ENCODE measurements at places on chromosomes 3 and 15.
A peak's percentile ranks its signal among the peaks of the same experiment; 100 is the strongest.

DNA sequence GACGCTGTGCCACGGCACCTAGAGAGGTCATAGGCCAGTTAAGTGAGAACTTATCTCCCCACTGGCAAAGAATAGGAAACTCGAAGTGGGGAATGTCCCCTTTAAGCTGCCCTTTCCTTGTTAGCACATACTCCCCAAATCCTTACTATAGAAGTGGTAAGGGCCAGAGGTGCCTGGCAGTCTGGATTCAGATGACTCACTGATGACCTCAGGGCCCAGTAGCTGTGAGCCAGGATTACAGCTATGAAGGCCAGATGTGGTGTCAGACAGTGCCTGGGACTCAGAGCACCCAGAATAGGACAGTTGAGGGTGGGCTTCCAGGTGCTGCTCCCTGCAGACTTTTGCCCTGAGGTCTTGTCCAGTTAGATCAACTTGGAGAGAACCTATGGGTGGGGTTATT is 37.7 kb downstream of the PDIA5 start:
- DNase-seq, result no peak

GRCh38 chr15:81950841-81951414 is 94.9 kb downstream of the MEX3B start:
- no peak for DNase-seq

DNA sequence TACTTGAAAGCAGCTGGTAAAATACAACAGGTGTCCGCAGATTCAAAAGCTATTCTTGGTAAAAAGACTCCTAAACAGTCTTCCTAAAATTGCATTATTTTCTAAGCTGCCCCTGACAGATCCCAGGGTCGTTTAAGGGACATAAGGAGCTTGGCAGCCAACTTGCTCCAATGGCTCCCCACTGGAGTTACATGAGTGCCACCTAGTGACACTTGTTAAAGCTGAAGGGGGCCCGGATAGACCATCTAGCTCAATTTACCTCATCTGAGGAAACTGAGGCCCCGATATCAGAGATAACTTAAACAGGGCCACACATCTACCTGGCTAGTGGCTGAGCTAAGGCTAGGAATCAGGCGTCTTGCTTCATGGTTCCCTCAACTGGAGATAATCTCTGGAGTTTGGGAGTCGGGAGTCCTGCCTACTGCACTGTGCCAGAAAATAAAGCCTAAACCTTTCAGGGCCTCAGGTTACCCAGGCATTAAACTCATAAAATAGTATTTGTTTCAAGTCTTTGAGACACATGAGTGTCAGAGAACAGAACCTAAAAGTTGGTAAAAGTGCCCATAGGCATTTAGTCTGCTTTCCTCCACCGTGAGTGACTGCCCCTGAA is 6.5 kb upstream of the TBC1D23 start:
- peak; percentile 7 for DNase-seq

- no peak for DNase-seq
Measured at GRCh38 chr15:89785774-89786140, 9.6 kb downstream of the MESP2 start.

- DNase-seq, result no peak
Measured at GRCh38 chr3:114697401-114697800, 403.6 kb downstream of the TIGIT start.

DNA sequence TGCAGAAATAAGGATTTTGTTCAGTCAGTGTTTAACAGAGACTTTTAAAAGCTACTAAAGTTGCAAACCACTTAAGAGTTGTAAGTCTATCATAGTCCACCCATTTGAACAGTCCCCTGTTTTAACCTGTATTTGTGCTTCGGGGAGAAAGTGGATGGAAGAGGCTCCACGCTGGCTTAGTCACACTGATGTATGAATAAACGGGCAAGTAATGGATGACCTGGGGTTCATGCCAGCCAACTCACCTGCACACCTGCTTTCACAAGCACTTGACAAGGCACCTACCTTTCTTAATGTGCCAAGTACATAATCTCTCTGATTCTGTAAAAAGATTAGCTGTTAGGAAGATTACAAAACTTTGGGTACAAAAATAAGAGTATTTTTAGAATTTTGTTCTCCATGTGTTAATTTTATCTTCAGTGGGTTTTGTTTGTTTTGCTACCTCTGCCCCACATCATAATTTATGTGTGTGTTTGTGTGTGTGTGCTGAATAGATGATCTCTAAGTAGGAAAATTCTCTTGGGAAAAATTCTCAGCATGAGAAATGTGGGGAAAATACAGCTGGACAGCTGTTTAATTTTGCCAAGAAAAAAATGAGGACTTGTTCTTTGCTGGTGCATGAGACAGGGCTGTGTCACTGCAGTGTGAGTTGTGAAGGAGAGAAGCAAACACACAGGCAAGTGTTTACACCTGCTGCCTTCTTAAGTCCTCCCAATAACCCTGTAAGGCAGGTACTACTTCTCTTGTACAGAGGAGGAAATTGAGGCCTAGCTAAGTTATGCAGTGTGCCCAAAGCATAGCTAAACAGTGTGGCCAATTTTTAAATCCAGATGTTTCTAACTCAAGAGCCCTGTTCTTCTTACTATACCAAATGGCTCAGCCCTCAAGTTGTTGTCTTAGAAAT is 181.2 kb upstream of the IL12A start:
- DNase-seq, result no peak

DNA sequence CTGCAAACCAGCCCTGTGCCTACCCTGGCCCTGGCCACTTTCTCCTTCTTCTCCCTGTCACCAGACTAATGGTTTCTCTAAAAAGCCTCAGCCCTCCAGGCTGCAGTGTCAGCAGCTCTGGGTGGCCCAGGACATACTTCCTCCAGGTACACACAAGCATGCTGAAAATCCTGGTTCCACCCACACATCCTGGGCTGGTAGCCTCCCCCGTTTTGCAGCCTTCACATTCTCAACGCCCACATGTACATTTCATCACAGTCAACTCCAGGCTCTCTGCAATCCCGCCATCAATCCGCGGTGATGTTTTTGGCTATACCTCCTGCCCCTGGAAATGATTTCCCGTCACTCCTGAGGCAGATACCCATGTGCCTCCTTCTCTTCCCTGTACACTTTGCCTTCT is 59.4 kb downstream of the MAGEF1 start:
- no peak for DNase-seq

- DNase-seq, result no peak
Measured at GRCh38 chr3:146374146-146374545, 95.2 kb downstream of the PLSCR2 start.

- DNase-seq, result no peak
Measured at GRCh38 chr3:35929158-35929557, 289.8 kb downstream of the ARPP21 start.

DNA sequence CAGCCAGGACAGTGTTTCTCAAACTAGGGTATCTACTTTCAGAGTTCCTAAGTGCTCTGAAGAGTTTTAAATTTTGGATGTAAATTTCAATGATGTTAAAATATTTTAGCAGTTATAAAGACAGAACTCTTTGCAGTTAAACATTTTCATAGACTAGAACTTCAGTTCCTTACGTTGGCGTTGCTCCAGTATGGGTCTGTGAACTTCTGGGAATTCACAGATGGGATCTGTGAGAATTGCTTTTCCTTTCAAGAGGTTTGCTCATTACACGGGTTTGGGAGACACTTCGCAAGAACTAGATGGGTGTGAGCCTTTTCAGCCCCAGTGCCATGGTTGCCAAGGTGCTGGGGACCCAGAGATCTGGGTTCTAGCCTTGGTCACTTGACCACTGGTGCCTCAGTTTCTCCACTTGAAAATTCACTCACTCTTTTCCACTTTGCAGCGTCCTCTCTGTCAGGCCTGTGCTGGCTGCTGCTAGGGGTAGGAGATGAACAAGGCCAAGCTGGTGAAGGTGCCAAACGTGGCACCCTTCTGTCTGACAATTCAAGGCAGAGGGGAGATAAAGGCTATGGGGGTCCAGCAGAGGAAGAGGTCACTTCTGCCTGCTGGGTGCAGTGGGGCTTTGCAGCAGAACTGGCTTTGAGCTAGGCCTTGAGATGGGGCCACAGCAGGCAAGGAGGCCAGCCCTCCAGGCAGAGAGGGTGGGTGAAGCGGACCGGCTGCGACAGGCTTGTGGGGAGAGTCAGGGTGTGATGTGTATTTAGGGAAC is 48.1 kb downstream of the EPHB3 start:
- DNase-seq, result no peak

GRCh38 chr3:191136347-191136746 is 62.7 kb upstream of the OSTN start:
- DNase-seq, result no peak

GRCh38 chr3:14453876-14454638 is 51.7 kb downstream of the SLC6A6 start:
- DNase-seq, result no peak

DNA sequence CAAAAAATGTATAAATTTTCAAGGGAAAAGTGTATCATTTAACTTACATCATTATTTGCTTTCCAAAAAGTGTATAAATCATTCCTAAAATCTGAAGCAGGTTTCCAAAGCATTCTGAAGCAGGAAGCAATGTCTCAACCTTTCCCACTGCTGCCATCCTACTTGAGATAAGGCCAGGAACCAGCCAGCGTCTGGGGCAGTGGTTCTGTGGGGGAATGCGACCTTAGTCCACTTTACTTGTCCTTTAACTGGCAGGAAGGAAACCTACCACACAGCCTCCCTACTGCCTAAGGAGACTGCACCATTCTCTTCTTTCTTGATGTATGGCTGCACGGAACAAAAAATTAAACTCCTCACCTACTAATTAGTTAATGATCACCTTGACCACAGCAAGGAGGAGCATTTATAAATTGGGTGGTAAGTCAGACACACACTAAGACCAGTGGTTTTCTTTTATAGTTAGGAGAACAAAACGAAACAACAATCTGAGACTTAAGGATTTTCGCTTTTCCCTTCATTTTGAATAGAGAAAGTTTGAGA is 3.7 kb downstream of the SORD start:
- DNase-seq, result no peak

DNA sequence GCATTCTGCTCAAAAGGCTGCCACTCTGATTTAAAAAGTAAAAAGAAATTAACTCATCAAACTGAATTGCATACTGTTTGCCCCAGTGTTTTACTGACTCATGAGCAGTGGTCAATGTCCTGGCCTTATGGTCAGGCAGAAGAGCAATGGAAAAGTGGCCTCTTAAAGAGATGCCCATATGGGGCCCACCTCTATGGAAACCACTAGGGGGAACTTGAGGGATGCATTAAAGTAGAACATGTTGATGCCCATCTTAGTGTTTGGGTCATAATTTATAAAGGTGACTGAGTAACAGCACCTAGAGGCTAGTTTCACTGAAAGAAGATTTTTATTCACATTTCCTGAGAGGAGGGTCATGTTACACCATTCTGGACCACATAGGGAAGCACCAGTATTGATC is 66.5 kb upstream of the RNU6-1 start:
- DNase-seq, result no peak

- no peak for DNase-seq
Measured at GRCh38 chr3:190001426-190001825, 119.3 kb downstream of the P3H2 start.

DNA sequence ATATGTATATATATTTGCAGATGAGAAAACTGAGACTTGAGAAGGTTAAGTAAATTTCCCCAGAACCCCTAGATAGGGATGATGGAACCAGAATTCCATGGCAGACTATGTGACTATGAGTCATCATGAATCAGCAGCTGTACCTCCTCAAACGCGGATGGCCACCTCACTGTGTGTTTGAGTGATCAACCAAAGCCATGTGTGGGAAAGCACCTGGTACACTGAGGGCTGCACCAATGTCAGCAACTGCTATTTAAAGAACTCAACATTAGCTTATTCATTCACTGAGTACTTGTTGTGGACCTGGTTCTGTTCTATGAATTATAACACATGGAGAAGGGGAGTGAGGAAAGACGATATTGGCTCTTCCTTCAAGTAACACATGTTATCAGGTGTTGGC is 377.0 kb downstream of the GAP43 start:
- DNase-seq, result no peak

Measured in stimulated activated CD4-positive, alpha-beta T cell treated with anti-CD3 and anti-CD28 coated beads, Interleukin-1b, Interleukin-23, amount 100 ng/mL, for 24 hours (primary cell).